ENCODE measurements at places on chromosomes 11 and 22. TPM values are rescaled to one million over a fixed set of nuclear protein-coding genes. Genes with fewer than 3 reads are reported as not detected.

Gene APIP
- 17.5 TPM for total RNA-seq

Gene CALCA
- total RNA-seq: not detected

Gene CCDC81
- total RNA-seq: 0.72 TPM

Gene MAP6
- 0.27 TPM for total RNA-seq

Gene LRRC32
- 20.5 TPM for total RNA-seq
